ENCODE measurements at places on chromosomes 2 and 18.

- no peak for DNase-seq
These were observed 239.8 kb downstream of the RBM43 start for GRCh38 chr2:151021747-151022452.

- DNase-seq: no peak
These were observed 1548.8 kb upstream of the LRRTM1 start for GRCh38 chr2:81853341-81853740.

- no peak for DNase-seq
These were observed 92.5 kb upstream of the LRATD1 start for GRCh38 chr2:14540015-14540414.

DNA sequence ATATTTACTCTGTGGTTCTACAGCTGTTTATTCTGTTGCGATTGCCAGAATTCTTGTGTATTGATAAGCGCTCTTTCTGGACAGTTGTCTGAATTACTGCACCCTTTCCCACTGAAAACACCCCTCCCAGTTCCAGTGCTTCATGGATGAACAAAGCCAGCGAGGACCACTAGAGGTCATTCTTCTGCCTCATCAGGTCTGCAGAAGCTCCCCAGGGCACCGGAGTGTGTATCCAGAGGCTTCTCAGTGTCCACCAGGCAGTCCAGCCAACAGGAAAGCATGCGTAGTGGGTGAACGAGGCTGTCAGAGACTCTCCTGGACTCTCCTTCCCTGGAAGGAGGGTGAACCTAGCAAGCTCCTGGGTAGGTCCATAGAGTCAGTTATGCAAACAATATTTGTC, 40.6 kb upstream of the INHBB start:
- DNase-seq: peak; percentile 43
